ENCODE measurements at places on chromosomes 1 and 21.

DNA sequence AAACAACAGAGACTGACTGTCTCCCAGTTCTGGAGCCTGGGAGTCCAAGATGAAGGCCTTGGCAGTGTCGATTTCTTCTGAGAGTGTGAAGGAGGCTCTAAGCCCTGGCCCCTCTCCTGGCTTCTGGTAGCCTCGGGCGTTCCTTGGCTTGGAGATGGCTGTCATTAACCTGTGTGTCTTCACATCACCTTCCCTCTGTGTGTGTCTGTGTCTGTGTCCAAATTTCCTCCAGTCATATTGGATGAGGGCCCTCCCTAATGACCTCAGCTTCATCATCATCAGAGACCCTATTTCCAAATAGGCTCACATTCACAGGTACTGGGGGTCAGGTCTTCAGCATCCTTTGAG lies 138.3 kb downstream of the TOMM20 start:
- DNase-seq, result no peak

- no peak for DNase-seq
Measured at GRCh38 chr1:59266180-59266926, 30.5 kb upstream of the FGGY start.

DNA sequence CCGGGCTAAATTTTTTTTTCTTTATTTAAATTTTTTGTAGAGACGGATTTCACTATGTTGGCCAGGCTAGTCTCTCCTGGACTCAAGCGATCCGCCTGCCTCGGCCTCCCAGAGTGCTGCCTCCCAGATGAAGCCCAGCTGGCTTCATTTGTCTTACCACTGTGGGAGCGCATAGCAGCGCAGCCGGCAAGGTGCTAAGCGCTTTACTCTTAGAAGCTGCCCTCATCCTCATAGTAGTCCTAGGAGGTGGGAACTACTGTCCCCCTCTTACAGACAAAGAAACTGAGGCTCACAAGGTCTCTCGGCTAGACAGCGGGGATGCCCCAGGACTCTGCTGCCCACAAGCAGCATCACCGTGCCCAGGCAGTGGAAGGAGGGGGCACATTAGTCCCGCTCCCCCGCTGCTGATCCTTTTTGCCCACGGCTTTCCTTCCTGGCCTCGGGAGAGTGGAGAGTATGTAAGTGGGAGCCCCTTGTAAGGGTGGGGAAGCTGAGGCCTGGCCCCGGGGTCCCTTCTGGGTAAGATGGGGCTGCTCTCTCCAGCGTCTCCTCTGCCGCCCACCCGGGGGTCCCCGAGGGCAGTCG lies 726 bp downstream of the TMEM54 start:
- no peak for DNase-seq

GRCh38 chr1:24828887-24829192 lies 83.6 kb downstream of the CLIC4 start:
- no peak for DNase-seq
